ENCODE measurements at places on chromosomes 7 and 10. TPM values are rescaled to one million over a fixed set of nuclear protein-coding genes. Genes with fewer than 3 reads are reported as not detected.

The CDC14C gene
- total RNA-seq = not detected

The MORN4 gene
- 3.4 TPM for total RNA-seq

The SPDYE6 gene
- total RNA-seq = not detected

The ANLN gene
- total RNA-seq = 31.0 TPM

The OR9A2 gene
- total RNA-seq = not detected

The SPDYE2 gene
- not detected for total RNA-seq

The ANXA7 gene
- total RNA-seq = 75.9 TPM
